ENCODE measurements at places on chromosomes 12 and 14.
A peak's percentile ranks its signal among the peaks of the same experiment; 100 is the strongest.

- no peak for DNase-seq
Measured at GRCh38 chr12:111040690-111041089, 120.3 kb upstream of the MYL2 start.

- no peak for DNase-seq
Measured at GRCh38 chr12:98423963-98424362, 91.4 kb upstream of the TMPO start.

DNA sequence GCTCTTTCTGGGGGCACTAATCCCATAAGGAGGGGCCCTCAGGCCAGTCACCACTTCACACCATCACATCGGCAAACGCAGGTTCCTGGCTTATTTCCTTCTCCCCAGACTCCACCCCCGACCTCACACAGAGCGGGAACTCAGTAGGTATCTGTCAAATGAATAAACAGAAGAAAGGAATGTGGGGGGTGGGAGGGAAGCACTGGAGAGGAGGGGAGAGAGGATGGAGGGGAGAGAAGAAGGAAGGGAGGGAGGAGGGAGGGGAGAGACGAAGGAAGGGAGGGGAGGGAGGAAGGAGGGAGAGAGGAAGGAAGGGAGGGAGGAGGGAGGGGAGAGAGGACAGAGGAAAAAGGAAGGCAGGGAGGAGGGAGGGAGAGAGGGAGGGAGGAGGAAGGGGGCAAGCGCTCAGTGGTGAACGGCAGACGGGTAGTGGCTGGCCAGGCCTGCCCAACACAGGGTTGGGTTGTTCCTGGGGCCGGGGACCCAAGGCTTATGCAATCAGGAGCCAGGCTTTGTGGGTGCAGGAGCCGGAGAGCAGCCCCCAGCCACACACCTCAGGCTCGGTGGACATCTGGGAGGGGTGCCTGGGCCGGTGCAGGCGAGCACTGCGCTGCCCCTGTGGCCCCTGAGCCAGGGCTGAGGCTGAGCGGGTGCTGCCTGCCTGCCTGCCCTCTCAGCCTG is 52.6 kb upstream of the FBRSL1 start:
- no peak for DNase-seq

- DNase-seq = no peak
Measured at GRCh38 chr12:105555556-105556295, 225.2 kb downstream of the C12orf75 start.

GRCh38 chr14:52058341-52058740 is 10.5 kb downstream of the NID2 start:
- DNase-seq = no peak

GRCh38 chr12:46160981-46161690 is 107.7 kb downstream of the SLC38A1 start:
- no peak for DNase-seq

- DNase-seq = peak; percentile 12
Measured at GRCh38 chr12:90410962-90411361, 544.0 kb downstream of the CCER1 start.

- DNase-seq = no peak
Measured at GRCh38 chr12:16281157-16281556, 3.7 kb upstream of the SLC15A5 start.

GRCh38 chr12:90514325-90514724 is 440.7 kb downstream of the CCER1 start:
- no peak for DNase-seq

DNA sequence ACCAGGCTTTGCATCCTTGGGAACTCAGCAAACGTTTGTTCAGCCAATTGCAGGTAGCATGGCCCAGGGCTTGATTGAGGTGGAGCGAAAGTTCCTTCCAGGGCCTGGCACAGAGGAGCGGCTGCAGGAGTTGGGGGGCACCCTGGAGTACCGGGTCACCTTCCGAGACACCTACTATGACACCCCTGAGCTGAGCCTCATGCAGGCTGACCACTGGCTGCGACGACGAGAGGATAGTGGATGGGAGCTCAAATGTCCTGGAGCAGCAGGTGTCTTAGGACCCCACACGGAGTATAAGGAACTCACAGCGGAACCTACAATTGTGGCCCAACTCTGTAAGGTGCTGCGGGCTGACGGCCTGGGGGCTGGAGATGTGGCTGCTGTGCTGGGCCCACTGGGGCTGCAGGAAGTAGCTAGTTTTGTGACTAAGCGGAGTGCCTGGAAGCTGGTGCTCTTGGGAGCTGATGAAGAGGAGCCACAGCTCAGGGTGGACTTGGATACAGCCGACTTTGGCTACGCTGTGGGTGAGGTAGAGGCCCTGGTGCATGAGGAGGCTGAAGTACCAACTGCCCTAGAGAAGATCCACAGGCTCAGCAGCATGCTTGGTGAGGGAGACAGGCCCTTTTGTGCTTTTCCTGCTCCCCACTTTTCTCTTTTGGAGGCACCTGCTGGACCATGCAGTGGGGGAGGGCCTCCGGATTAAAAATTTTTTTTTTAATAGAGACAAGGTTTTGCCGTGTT is 799 bp downstream of the THTPA start:
- no peak for DNase-seq

Measured in left ventricle myocardium inferior (tissue), 1 donor.